ENCODE measurements at places on chromosomes 6 and 20.

DNA sequence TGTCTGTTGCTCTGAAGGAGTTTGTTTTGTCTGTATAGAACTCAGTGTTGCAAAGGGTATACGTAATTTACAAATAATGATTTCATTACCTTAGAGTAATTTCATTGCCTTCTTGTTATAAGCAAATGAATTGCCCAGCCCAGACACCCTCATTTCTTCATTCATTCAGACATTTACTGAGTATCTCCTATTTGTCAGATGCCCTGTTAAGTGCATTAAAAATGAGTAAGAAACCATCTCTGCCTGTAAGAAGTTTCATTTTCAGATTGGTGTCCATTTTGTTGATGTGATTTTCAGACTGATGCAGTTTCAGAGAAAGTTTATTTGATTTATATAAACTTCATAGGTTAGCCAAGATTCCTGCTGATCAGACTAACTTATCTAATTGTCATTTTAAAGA lies 429.3 kb downstream of the PHF3 start:
- no peak for DNase-seq

GRCh38 chr20:62707276-62707920 lies 1.2 kb upstream of the NTSR1 start:
- DNase-seq: no peak

DNA sequence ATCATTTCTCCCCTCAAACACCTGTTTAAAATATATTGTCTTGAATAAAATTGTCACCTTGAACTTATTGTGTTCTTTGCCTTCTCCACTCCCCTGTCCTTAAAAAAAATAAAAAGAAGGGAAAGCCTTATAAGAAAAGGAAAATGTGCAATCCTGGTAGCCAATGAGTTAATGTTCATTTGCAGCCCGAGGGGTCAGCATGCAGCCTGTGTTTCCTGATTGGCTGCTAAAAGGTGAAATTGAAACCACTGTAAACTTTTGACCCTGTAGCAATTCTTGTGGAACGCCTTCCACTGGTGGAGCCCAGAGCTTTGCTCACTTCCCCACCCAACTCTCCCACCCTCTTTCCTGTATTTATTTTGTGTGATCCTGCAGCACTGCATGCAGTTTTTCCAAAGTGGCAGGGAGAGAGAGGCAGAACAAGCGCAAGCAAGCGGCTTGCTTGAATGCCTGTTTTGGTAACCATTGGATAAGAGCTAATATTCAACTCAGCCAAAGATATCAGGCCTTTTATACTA lies 74.9 kb downstream of the NCOA3 start:
- peak; percentile 90 for DNase-seq

DNA sequence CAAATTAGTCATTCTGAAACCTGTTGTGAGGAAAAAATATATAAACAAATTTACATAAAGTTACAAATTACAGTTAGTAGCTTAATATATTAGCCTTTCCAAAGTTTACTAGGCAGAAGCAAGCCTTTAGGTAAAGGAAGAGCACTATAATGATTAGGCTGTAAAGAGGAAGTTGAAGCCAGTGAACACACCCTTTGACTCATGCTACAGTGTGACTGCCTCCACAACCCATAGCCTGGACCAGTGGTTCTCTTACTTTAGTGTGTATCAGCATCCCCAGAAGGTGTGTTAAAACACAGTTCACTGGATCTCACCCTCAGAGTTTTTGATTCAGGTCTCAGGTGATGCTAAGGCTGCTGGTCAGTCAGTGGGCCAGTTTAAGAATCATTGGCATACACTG lies 91.4 kb upstream of the DEFB112 start:
- DNase-seq: no peak

DNA sequence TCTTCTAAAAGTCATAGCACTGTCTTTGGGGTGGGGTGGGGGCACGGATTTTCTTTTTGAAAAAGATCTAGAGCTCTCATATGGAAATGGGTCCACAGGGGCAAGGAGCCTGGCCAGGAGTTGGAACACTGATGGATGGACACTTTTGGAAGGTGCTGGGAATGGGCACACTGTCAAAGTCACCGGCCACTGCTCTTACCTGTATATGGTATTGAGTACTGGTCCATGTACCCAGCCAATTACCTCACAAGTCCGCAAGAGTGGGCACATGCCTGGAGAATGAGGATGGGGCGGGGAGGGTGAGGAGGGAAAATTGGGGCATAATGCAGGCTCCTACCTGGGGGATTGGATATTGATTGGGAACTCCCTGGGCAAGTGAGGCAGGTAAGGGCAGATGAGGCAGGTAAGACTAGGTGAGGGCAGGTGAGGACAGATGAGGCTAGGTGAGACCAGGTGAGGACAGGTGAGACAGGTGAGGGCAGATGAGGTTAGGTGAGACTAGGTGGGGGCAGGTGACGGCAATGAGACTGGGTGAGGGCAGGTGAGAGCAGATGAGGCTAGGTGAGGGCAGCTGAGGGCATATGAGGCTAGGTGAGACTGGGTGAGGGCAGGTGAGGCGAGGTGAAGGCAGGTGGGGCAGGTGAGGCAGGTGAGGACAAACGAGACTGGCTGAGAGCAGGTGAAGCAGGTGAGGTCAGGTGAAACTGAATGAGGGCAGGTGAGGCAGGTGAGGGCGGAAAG lies 167.9 kb downstream of the NRN1 start:
- no peak for DNase-seq

DNA sequence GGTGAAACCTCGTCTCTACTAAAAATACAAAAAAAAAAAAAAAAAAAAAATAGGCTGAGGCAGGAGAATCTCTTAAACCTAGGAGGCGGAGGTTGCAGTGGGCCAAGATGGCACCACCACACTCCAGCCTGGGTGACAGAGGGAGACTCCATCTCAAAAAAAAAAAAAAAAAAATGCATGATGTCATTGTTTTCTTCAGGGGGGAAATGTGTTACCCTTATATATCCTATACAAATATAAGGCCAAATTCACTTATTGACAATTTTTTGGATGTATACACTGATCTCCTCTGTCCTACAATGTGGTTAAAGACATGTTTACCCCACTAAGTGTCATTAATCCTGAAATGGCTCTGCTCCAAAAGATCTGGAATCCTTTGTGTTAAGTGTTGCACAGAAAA lies 73.1 kb downstream of the TPBG start:
- no peak for DNase-seq

DNA sequence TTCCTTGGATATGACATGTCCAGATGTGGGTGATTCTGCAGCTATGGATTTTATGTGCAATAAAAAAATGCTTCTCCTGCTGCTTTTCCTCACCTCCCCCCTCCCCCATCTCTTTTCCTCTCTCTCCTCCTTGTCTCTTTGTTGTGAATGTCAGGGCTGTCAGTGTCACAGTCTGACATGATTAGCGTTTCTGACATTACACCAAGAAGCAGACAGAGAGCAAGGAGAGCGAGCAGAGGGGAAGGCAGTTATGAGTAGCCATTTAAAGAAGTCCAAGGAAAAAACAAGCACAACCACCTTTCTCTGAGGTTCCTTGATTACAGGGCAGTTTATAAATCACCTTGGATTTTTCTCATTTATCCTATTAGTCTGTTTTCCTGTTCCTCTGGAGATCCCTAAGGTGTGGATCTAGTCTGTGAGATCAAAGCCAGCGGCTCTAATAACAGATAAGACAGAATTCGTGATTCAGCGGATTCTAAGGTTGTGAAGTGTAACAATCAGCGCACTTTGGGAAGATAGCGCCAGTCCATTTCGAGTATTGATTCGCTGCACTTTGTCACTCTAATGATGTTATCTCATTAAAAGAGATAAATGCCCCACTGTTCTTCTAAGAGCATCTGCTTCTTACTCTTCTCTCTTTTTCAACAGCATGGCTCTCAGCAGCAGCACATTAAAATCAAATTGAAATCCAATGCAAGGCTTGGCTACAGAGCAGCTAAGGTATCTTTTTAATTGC lies 101.4 kb downstream of the BACH2 start:
- no peak for DNase-seq

DNA sequence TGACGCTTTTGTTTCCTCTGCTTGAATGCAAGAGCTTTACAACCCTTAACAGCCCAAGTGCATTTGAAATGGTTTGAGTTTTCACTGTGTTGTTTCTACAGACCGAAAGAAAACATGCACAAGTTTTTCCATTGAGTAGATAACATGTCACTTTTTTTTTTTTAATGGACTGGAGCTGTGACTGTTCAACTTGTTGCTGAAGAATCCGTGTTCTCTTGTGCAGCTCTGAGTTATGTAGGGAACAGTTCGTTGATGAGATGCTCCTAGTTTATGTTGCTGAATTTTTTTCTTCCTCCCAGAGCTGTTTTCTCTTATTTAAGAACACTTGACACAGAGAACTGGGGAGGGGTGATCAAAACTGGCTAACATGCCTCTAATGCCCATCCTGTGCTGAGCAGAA lies 89.3 kb downstream of the DTD1 start:
- DNase-seq: no peak

DNA sequence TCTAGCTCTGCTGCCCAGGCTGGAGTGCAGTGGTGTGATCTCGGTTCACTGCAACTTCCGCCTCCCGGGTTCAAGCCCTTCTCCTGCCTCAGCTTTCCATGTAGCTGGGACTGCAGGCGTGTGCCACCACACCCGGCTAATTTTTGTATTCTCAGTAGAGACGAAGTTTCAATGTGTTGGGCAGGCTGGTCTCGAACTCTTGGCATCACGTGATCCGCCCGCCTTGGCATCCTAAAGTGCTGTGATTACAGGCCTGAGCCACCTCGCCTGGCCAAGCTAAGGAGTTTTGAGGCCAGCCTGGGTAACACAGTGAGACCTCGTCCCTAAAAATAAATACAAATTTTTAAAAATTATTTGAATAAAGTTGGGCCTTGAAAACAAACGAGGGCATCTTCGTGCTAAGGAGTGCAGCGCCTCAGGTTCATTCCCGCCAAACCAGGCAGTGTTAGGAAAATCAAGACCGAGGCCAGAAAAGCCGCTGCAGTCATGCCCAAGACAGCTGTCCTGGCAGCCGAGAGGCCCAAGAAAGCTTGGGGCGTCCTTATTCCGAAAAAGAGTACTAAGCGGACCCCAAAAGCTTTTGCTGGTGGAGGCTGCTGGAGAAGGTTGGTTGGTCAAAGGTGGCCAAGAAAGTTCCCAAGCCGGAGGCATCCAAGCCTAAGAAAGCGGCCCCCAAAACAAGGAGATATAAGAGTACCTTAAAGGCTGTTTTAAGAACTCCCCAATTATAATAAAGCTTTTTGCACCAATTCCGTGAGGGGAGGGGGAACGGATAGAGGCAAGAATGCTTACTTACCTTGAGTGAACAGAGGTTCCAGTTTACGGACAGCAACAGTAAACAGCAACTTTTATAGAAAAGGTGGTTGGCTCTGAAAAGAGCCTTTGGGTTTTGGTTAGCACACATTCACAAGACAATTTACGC lies 109.0 kb downstream of the HFE start:
- no peak for DNase-seq

DNA sequence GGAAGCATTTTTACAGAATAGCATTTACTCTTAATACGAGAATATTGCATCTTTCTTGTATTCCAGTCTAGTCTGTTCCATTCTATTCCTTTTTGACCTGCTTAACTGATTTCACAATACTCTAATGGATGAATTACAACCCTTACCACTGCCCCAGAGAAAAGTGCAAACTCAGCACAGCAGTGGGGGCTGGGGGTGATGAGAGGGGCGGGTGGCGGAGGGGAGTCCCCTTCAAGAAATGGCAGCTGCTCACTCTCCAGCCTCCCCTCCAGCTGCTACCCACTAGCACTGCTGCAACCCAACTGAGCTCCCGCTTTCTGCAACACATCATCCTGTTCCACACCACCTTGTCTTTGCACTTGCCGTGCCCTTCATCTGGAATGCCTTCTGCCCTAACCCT lies 30.1 kb downstream of the PIM1 start:
- no peak for DNase-seq

- DNase-seq: no peak
Observed at GRCh38 chr6:85252552-85252951, 197.3 kb upstream of the NT5E start.

DNA sequence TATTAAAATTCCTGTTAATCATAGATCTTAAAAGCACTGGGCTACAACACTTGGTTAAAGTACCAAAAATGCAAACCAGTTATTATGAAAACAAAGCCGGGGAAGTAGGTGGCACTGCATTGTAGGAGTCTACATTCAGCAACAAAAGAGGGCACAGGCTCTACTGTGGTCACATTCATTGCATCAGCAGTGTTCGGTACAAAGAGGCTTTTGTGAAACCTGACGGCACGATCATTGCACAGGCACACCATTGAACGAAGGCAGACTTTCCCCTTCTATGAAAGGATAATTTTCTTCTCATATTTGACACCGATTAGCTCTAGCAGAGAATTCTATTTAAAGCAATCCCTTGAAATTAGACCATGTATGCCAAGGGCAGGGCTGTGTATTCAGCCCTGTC lies 44.6 kb upstream of the AGPAT4 start:
- DNase-seq: no peak
